ENCODE measurements at places on chromosomes 2 and 18.

DNA sequence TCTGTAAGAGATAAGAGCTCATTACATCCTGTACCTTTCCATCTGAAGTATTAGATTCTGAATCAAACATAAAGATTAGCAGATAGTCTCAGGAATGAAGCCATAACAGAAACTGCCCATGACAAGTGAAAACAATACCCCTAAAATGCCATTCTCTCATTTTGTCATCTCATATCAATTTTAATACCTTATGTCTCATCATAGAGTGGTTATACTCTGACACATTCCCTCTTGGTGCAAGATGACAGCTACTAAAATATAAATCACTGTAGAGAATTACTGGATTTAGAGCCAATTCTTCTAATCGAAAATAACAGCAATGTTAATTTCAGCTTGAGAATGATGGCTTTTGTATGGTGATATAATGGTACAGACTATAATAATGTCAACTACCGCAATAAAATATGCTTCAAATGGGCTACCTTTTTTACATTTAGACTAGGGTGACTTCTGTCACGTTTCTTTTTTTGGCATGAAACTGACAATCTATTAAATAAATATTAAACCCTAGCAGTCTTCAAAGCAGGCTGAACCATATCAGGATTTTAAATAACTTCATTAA lies 125.1 kb upstream of the ITGA4 start:
- DNase-seq = no peak

DNA sequence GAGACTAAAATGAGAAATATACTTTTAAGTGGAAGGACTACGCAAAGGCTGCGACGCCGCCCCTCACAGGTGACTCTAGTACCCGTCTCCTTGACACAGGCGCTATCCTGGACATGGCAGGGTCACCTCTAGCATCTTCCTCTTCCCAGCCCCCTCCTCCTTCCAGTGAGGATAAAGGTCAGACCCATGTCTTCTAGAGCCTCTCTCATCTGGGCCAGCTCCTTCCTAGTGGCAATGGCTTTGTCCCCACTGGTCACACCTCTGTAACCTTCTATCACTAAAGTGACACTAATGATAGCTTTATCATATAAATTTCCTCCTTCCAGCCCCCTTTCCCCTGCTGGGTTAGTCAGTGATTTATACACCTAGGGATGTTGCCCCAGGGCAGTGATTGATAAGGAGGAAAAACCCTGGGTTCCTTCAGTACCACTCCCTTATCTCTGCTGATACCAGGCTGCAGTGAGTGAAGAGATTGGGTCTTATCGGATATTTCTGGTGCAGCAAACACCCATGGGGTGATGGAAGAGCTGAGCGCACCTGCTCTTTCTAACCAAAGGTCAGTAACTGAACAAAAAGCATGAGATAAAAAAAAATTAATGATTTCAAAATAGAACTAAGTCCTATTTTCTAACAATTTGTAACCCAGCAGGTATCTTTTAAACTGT lies 62.0 kb upstream of the FZD5 start:
- no peak for DNase-seq

- no peak for DNase-seq
Measured at GRCh38 chr2:58261209-58261608, 20.1 kb upstream of the FANCL start.

DNA sequence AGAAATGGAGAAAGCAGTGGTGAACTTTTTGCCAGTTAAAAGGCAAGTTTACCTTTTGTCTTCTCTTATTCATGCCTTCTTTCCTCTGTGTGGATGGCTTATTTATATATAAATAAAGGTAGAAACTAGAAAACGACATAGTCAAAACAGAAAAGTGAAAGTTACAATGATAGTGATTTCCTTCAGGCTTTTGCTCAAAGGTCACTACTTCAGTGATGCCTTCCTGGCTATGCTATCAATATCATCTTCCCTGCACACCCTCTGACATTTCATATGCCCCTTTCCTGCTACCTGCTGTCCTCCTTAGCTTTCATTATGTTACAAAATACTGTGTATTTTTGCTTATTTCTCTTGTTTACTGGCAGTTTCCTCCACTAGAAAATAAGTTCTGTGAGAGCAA lies 132.0 kb upstream of the NOSTRIN start:
- no peak for DNase-seq

Measured in stimulated activated CD8-positive, alpha-beta memory T cell treated with anti-CD3 and anti-CD28 coated beads, Interleukin-7, amount 100 ng/mL, for 1 hour (primary cell).